ENCODE measurements at places on chromosomes 1 and 21.

DNA sequence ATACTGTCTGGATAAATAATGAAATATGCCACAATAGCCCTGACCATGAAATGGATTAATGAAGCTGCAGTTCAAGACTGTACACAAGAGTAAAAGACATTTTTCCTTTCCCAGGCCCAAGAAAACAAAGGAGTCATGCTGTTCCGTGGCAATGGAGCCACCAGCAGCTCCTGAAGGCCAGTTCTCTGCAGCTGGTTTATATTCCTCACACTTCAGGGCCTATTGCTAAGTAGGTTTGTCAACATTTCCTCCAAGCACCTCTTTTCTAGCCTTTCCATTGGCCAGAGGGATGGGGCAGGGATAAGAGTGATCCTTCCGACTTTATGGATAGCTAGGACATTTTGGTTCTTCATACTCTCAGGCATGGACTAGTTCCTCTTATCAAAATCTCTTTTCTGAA is 24.2 kb upstream of the RGL1 start:
- DNase-seq = no peak

DNA sequence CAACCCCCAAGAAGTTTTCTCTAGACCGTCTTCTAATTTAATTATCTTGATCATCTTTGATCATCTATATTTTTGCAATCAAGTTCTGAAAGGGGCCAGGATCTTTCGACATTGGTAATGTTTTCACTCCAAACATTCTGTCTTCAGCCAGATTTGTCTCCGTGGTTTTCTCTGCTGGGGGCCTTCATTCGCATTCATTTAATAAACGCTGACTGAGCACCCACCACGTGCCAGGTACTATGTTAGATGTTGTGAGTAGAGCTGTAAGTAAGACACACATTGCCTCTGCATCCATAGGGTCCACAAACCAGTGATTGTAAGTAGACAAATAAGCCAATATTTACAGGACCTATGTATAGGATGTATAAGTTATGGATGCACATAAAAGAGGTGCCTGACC is 134.5 kb upstream of the MROH9 start:
- no peak for DNase-seq

DNA sequence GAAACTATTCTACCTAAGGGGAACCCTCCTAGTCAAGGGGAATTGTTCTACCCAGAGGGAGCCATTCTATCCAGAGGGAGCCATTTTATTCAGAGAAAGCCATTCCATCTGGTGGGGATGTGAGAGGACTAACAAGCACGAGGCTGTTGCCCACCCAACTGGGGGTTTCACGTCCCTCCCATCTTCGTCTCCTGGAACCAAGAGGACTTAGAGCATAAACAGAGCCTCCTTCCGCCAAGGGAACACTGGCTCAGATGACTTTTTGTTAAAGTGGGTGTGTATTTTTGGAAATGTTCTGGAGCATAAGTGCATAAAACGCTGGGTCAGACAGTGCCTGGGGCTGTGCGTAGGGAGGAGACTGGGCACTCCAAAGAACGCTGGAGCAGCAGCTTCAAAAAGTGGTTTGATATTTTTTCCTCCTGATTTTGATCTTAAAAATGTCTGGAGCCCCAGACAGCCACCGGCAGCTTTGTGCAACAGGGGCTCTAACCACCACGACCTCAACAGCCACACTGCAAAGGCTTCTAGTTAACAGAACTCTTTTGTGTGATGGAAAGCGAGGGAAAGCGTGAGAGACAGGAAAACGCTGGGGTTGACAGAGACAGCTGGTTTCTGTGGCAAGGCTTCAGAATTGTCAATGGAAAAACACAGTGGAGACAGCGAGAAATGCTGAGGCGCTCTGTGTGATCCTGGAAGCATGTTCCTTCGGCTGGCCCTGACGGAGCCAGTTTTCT is 363.6 kb upstream of the CAMK1G start:
- DNase-seq = no peak

DNA sequence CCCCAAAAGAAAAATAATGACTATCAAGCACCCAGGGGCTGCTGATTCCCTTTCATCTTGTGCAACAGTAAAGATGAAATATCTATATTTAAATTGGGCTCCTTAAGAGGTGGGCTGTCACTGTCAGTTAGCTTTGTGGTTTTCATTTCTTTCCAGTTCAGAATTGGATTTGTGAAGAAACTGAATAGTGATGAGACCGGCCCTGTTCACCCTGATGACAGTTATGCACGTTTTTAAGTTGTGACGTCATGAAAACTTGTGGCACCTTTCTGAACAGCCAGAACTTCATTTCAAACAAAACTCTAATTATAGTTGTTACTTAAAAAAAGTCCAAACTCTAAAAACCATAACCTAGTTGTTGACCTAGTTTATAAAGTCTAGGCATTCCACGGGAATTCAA is 125.9 kb downstream of the RUNX1 start:
- no peak for DNase-seq

GRCh38 chr21:42613756-42614155 is 39.7 kb upstream of the PDE9A start:
- DNase-seq = no peak

DNA sequence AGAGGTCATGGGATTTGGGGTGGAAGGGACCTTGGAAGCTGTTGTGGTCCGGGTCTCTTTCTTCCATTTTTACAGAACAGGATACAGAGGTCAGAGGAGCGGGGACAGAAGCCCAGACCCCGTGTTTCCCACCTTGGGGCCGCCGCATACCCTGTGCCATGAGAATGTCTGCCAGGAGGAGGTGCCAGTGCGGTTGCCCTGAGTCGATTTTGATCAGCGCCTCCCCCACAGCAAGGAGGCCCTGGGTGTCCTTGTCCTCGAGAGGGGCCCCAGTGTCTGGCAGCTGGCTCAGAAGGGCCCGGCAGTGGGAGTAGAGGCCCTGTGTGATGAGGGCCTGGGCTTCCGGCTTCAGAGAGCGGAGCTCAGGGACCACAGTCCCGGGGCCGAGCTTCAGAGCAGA is 12.3 kb upstream of the MMEL1 start:
- DNase-seq = no peak

DNA sequence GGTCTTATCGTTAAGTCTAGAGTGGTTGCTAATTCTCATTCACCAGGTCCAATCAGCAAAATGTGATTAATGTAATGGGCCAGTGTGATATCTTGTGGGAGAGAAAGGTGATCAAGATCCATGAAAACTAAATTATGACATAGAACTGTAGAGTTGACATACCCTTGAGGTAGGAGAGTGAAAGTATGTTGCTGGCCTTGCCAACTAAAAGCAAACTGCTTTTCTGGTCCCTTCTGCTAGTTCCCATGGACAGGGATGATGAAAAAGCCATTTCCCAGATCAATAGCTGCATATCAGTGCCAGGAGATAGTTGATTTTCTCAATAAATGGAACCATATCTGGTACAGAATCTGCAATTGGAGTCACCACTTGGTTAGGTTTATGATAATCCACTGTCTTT is 65.8 kb downstream of the FH start:
- no peak for DNase-seq

DNA sequence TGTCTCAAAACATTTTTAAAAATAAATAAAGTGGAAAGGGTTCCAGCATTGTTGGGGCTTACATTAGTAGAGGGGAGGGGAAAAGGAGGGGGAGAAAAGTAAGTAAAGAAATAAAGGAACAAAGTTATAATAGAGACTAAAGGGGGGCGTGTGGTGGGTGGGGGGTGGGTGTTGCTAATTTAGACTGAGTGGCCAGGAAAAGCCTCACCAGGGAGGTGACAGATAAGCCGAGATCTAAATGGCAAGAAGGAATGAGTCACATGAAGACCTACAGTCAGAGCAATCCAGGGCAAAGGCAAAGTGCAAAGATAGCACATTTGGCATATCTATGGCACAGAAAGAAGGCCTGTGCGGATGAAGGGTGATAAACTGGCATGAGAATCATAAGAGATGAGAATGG is 7.5 kb downstream of the MPL start:
- DNase-seq = no peak

DNA sequence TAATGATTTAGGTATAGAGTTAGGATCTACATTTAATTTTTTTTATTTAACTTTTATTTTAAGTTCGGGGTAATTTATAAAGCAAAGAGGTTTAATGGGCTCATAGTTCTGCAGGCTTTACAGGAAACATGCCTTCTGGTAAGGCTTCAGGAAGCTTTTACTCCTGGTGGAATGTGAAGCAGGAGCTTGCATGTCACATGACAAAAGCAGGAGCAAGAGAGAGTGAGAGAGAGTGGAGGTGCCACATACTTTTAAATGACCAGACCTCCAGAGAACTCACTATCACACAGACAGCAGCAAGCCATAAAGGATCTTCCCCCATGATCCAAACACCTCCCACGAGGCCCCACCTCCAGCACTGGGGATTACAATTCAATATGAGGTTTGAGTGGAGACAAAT is 17.6 kb upstream of the GBP2 start:
- DNase-seq = no peak

DNA sequence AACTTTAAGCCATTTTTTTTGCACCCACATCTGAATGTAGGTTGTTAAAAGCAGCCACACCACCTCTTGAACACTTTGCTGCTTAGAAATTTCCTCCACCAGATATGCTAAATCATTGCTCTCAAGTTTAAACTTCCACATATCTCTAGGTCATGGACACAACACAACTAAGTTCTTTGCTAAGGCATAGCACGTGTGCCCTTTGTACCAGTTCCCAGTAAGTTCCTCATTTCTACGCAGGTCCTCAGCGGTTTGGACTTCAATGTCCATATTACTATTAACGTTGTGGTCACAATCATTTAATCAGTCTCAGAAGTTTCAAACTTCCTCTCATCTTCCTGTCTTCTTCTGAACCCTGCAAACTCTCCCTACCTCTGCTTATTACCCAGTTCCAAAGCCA is 661.6 kb upstream of the PKN2 start:
- no peak for DNase-seq

DNA sequence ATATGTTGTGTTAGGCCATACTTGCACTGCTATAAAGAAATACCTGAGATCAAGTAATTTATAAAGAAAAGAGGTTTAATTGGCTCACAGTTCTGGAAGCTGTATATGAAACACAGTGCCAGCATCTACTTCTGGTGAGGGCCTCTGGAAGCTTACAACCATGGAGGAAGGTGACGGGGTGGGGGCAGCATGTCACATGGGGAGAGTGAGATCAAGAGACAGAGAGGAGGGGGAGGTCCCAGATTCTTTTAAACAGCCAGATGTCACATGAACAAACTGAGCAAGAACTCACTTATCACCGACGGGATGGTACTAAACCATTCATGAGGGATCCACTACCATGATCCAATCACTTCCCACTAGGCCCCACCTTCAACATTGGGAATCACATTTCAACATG is 42.6 kb downstream of the TESK2 start:
- no peak for DNase-seq

GRCh38 chr1:103283371-103283770 is 175.0 kb upstream of the COL11A1 start:
- DNase-seq = no peak

- DNase-seq = no peak
These were observed 35.4 kb upstream of the TRAPPC10 start for GRCh38 chr21:43976661-43977060.

GRCh38 chr1:109490029-109490933 is 3.6 kb upstream of the CYB561D1 start:
- DNase-seq = peak; percentile 49

DNA sequence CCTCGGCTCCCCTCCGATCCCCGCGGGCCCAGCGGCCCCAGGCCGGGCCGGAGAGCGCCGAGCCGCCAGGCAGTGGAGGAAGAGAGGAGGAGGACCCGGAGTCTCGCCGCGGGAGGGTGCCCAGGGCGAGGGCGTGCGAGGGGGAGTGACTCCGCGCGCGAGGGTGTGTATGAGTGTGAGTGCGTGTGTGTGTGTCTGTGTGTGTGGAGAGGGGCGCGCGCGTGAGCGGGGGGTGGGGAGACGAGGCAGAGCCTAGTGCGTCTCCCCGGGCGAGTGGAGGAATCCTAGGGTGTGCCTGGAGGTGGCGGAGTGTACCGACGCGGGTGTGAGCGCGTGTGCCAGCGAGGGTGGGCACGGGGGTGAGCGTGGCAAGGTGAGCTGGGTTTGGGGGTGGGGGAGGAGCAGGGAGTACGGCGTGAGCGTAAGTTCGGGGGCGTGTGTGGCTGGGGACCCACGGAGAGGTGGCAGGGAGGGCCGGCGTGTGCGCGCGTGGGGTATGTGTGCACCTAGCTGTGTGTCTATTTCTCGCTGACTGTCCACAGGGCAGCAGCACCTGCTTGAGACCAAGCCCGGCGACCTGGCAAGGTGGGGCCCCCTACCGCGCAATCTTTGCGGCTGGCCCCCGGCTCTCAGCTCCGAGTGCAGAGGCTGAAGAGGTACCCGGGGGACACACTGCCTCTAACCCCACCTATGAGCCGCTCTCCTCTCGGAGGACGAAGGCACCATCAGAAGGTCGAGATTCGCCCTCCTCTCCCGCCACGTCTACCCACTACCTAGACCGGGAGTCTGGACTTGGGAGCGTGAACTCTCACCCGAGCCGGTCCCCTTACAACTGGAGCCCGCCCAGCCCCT is 784 bp upstream of the KCND3 start:
- DNase-seq = no peak

DNA sequence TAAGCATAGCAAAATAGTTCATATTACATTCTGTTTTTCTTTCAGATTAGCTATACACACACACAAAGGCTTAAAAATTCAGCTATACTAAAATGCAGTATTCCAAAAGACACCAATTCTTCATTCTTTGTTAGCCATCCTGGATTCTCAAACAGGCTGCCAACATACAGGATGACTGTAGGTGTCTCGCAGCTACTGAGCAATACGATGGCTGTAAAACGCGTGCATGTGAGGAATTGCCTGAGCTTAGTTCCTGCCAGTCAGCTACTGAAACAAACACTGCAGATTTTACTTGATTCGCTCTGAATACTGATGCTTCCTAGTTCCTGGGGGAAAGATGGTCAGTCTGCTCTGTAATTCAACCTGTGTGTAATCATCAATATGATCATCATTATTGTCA is 24.7 kb upstream of the HMGN1 start:
- DNase-seq = no peak

DNA sequence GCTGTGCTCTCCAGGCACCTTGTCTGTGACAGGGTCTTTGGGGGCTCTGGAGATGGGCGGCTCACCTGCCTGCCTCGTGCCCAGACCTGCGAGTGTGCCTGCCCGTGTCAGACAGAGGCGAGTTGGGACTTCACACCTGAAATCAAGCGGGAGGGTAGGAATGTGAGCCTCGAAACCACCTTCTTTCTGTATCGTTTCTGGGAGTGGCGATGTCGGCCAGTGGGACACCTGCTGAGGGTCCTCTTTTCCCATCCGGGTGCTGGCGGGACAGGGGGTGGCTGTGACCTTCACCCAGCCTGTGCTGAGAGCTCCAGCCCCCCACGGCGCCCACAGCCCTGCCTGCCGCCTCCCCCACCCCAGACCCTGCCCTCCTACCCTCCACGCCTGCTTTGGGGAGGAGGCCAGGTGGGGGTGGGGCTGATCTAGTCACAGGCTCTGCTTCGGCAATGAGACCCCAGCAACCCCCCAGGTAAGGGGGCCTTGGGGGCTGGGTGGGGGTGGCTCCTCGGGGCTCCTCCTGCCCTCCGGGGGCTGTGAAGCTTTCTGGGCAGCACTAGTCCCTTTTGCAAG is 15.6 kb upstream of the FAAP20 start:
- DNase-seq = no peak

- DNase-seq = no peak
These were observed 150.8 kb downstream of the TGFB2 start for GRCh38 chr1:218495931-218496330.

GRCh38 chr1:98147280-98147679 is 226.4 kb upstream of the DPYD start:
- no peak for DNase-seq

All from amniotic stem cell (primary cell).